ENCODE measurements at places on chromosomes 6 and 20. TPM values are rescaled to one million over a fixed set of nuclear protein-coding genes. Genes with fewer than 3 reads are reported as not detected.
A peak's percentile ranks its signal among the peaks of the same experiment; 100 is the strongest.

DNA sequence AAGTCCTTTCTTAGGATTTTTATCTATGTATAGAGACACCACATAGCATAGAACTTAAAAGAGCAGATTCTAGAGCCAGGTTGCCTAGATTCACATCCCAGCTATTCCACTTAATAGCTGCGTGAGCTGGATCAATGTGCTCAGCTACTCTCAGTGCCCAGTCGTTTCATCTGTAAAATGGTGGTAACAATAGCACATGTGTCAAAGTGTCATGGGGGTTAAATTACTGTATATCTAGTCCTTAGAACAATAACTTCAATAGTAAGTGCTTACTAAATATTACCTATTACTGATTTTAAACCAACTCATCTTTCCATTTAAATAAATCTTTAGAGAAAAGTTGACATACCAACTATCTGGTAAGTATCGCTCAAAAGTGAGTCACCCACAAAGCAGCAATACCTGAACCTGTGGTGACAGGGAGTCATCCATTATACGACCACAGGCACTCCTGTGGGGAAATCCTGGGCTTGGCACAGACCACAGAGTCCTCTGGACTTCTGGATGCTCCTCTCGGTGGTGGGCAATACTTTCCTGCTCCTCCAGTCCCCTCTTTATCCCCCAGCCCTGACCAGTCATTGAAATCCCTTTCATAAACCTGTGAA is 154.8 kb downstream of the PDSS2 start:
- DNase-seq: peak; percentile 64

DNA sequence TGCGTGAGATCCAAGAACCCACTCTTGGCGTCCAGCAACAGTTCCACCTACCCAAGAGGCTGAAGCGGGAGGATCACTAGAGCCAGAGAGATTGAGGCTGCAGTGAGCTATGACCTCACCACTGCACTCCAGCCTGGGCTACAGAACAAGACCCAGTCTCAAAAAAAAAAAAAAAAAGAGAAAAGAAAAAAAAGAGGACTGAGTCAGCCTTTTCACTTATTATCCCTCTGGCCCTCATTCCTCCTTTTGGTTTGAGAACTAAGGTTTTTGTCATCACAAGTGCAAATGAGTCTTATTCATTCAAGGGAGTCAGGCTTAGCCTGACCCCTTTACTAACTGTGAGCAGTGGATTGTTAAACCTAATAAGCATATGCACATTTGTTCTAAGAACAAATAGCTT is 37.9 kb upstream of the JARID2 start:
- DNase-seq: peak; percentile 42

DNA sequence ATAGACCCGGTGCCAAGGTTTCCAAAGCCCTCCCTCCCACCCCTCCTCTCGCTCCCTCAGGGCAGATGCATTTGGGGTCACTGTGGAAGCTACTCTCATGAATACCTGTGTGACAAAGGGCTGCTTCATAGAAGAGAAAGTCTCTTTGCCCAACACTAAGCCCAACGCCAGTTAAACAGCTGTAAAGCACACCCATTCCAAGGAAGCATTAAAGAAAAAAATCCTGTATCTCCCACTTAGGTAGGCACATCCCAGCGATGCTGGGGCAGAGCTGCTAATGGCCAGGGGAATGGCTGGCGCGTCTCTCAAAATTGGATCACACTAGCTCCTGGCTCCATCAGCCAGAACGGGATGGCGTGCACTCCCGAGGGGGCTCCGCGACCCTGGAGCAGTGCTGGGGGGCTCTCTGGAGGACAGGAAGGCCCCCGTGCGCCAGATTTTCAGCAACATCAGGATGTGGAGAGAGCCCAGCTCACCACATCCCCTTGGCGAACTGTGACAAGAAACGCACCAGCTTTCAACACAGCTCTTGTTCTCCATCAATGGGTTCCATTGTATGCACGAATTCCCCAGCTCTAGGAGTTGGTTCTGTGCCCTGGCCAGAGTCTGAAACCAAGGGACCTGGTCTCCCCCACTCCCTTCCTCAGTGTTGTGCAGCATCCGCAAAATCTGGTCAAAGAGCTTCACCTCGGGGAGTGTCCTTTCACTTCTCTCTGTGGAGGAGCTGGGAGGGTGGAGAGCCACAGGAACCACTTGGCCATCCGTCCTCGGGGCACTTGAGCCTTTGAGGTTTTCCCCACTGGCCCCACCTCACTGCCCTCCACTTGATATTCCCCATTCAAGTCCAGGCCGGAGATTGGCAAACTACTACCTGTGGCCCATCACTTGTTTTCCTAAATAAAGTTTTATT is 74.1 kb downstream of the TFAP2C start:
- no peak for DNase-seq

GRCh38 chr20:58698741-58699622 is 6.4 kb downstream of the NPEPL1 start:
- no peak for DNase-seq

GRCh38 chr6:29834564-29835436 is 7.2 kb downstream of the HLA-G start:
- no peak for DNase-seq

GRCh38 chr6:16782278-16782677 is 21.0 kb upstream of the ATXN1 start:
- no peak for DNase-seq

DNA sequence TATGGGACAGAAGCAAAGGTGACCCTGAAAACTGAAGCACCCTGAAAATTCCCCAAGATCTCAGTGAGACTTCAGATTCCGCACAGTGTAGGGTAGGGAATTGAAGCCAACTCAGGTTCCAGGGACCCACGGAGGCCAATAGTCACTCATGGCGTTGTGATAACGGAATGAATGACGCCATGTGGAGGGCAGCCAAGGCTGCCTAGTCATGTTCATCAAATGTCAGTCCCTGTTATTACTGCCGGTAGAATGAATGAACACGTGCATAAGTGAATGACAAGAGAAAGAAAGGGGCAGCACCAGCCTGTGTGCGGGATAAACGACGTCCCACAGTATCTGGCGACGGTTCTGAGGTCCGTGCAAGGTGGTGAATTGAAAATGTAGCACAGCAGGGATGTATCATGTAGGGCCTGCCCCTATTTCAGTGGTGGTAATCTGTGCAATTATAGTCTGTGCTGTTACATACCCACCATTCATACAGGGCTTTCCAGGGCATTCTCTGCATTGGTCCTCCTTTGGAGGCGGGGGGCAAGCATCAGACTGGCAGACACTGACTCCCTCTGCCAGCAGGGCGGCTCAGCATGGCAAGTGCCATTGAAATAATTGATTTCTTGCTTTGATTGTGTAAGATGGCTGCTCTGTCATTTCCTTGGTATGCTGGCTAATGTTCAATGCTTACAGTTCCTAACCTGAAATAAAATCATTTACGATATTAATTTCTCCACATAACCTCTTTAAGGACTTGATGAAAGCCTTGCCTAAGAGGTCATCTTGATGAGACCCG is 386.9 kb downstream of the CDH4 start:
- no peak for DNase-seq

- DNase-seq: no peak
Observed at GRCh38 chr6:12007887-12008286, 4.2 kb upstream of the HIVEP1 start.

- no peak for DNase-seq
Observed at GRCh38 chr6:80579391-80580023, 473.0 kb downstream of the BCKDHB start.

GRCh38 chr6:26003102-26003694 is 40.6 kb downstream of the TRIM38 start:
- DNase-seq: no peak

DNA sequence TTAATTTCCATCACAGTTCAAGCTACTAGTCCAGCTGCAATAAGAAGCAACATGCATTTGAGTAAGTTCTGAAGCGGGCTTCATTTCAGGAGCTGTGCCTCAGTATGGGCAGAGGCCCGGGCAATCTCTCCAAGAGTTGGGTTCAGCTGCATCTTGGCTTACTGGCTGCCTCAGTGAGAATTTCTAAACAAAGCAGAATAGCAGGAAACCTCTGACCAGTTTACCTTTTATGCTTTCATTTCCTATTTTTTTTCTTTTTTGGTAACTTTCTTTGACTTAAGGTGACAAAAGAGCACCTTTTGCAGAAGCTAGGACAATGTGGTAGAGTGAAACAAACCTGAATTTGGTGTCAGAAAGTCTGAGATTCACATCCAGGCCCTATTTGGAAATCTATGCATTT is 51.0 kb upstream of the FBXO30 start:
- DNase-seq: no peak

DNA sequence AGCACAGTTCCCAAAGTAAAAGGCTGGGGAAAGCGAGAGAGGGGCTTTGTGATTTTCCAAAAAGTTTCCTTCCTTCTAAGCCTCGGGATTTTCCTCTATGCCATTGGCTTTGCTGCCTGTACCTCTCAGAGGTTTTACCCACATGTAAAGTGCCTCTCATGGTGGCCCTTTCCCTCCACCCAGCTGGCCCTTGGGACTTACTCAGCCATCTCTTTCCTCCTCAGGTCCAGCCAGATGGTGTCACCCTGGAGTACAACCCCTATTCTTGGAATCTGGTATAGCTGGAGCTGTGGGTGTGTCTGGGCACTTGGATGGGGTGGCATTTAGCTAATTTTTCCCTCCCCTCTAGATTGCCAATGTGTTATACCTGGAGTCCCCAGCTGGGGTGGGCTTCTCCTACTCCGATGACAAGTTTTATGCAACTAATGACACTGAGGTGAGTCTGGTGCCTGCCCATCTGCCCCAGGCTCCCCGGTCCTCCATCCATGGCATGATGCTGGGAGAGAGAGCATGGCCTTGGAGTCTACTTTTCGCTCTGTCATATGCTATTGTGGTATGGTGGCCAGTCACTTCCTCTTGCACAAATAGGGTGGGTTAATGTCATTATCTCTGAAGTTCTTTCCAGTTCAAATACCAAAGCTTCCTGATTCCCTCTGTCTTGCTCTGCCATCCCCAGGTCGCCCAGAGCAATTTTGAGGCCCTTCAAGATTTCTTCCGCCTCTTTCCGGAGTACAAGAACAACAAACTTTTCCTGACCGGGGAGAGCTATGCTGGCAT is 1.1 kb downstream of the CTSA start:
- no peak for DNase-seq

DNA sequence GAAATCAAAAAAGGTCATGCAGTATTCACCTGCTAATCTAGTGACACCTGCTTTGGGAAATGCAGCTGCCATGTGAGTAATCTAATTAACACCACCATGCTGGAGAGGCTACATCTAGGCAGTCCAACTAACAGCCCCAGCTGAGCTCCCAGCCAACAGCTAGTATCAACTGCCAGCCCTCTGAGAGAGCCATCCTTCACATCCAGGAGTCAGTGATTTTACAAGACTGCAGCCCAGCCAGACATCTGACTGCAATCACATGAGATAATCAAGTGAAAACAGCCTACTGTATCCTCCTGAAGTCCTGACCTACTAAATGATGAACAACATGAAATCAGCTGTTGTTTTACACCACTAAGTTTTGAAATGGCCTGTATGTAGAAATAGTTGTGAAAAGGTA is 298.4 kb downstream of the TRDN start:
- DNase-seq: no peak

GRCh38 chr6:11968241-11968806 is 43.8 kb upstream of the HIVEP1 start:
- DNase-seq: no peak

DNA sequence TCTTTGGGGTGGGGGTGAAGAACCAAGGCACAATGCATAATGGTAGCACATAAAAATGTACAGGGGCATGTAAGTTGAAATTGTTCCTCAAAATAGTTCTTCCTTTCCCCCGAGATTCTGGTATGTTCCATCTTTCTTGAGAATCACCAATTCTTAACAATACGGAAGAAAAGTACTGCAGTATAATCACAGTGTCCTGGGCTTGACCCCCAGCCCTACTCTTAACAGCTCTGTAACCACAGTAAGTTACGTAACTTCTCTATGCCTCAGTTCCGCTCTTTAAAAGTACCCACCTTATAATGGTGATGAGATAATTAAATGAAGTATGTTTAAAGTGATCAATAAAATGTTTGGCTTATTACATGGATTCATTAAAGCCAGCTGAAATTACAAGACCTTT is 104.5 kb downstream of the SMLR1 start:
- no peak for DNase-seq

- DNase-seq: no peak
Observed at GRCh38 chr6:117169781-117170281, 95.5 kb upstream of the VGLL2 start.

DNA sequence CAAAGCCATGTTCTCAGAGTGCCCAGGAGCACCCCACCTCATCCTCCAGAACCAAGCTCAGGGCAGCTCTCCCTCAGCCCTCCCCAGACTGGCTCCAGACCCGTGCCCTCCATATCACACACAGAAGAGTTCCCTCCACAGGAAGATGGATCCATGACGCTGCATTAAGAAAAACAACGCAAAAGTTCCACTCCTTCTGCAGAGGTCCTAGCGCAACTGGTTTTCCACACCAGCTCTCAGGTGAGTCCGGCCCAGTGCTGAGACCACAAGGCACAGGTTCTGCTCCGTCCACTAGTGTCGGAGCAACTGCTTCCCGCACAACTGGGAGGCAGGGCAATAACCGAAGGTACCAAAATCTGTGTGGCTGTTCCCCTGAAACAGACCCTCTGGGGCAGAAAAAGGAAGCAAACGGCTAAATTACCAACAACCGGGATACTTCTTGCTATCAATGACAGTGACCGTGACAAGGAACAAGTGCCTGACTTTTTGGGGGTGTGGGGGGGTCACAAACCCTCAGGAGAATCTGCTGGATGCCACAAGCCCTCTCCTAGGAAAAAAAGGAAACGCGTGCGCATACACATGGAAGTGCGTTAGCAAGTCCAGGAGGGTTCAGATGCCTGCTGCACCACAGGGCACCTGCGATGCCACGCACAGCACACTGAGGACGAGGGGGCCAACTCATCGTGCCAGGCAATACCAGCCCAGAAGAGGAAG is 49.2 kb downstream of the MYH7B start:
- DNase-seq: no peak

GRCh38 chr6:10587656-10588406 is 66.7 kb downstream of the GCNT2 start:
- DNase-seq: no peak

GRCh38 chr20:34546751-34547181 is 11.8 kb upstream of the MAP1LC3A start:
- no peak for DNase-seq

DNA sequence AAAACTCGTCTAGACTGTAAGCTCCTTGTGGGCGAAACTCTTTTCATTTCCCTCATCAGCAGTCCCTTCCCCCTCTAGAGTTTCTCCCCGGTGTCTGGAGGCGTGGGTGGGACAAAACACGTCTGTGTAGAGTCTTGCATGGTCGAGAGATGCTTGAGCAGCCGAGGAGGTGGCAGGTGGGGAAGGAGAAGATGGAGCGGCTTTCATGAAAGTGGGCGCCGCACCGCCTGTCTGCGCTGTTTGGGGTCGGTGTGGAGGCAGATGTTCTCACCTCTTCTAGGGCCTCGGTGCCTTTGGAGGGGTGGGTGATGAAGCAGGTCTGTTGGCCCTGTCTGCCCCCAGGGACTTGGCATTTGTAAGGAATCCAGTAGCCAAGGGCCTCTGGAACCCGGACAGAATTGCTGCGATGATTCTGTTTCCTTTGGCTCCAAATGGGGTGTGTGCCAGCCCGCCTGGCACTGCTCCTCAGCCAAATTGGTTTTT is 1.2 kb downstream of the BRPF3 start:
- no peak for DNase-seq

GRCh38 chr6:14501914-14502313 is 384.3 kb downstream of the CD83 start:
- DNase-seq: no peak

TMEM217 gene
- total RNA-seq: 4.0 TPM

BCKDHB gene
- total RNA-seq: 14.8 TPM

FAM83C gene
- not detected for total RNA-seq

Data from kidney epithelial cell (primary cell).